Adipocyte (in vitro differentiated cells): ENCODE measurements at places on chromosomes 3 and 15.

DNA sequence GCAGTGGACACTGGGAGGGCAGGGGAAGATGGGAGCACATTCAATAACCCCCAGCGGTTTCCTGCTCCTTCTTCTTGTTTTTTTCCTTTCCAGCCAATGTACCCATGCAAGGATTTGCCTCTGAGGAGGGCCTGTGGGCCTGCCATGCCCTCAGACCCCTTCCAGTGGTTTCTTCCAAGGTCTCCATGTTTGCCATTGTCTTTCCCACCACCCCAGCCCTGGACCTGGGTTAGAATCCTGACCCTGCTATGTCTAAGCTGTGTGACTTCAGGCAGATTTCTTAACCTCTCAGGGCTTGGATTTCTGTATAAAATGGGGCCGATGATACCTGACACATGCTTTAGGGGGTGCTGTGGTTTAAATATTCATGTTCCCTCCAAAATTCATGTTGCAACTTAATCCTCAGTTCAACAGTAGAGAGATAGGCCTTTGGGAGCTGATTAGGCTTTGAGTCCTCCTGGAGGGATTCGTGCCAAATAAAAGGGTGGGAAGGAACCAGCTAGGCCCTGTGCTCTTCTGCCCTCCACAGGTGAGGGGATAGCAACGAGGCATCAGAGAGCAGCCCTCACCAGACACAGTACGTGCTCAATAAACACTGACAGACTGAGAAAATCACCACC, 46.3 kb upstream of the FLNB start:
- DNase-seq, result peak; percentile 45

DNA sequence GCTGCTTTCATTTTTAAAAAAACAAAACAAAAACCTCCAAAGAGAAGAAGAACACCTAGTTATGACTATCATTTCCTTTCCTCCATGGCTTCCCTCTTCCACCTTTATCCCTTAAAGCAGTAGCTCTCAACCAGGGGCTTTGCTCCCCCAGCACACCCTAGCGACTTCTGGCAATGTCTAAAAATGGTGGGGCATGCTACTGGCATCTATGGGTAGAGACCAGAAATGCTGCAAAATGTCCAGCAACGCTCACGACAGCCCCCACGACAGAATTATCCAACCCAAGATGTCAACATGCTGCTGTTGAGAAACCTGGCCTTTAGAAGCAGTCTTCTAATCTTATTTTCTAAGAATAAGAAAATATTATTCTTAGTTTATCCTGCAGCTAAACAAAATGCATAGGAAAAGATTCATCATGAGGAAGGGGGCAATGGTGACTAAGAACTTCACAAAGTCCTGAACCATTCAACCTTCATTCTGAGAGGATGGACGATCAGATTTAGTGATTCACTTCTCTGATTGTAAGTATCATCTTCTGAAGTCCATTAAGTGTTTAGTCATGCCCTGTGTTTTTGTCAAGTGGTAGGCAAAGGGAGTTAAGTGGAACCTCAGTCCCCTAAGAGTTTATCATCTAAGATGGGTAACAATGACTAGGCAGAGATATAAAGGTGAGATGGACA, 81.7 kb downstream of the CCNL1 start:
- DNase-seq, result no peak

DNA sequence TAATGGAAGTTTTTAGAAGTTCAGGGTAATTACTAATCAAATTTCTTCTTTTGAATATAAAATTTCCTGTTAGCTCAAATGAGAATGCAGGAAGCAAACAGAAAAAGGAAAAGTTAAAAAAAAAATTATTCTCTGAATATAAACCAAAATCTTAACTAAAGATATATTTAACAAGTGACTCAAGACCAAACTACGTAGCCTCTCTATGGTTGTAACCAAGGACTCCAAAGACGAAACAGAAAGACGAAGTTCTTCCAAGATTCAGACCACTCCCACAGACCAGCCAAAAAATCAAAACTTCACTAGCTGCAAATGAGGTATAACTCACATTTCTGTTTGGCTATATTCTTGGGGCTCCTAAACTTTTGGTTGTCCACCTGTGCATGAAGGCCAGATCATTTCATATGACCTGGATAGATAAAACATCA, 846.5 kb upstream of the ALCAM start:
- DNase-seq, result no peak

DNA sequence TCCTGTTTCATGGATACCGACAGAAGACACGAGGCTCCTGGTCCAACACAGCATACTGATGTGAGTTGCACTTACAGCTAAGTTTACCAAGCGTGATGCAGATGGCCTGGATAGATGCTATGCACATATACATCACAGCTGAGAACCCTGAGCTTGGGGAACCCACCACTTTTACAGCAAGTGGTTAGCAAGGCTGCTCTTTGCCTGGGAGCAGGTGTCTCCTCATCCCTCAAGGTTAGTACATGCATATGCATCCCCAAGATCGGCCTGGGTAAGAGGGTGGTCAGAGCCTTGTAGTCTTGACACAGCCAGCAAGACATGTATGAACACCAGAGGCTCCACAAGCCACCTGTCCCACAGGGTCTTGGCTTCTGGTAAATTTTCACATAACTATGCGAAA, 28.3 kb downstream of the LRRC2 start:
- DNase-seq, result no peak

- peak; percentile 15 for DNase-seq
These were observed 2.0 kb downstream of the CIB2 start for GRCh38 chr15:78129077-78129750.

DNA sequence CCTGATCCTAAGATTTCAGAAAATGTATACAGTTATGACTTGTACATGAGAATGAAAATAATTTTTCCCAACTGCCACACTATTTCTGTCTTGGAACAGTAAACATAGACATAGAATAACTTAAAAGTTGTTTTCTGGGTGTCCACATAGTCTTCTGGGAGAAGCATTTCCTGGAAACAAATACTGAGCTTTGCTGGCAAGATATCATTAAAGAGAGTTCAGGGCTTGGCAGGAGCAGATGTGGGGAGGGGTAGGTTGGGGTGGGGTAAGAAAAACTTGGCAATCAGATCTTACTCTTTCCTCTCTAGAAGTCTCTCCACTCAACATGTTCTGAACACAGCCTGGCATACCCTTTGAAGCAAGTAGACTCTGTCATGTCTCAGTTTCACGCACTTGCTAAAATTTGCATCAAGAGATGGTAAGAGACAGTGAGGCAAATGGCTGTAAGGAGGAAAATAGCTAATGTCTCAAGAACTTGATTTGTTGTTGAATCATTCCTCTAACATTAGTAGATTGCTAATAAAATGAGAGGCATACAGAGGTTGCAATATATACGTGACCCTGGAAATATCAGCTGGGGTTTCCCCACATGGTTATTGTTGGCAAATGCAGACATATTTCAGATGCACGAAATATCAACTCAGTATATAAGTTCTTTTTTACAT, 27.3 kb upstream of the ABI3BP start:
- peak; percentile 37 for DNase-seq

- no peak for DNase-seq
These were observed 25.1 kb downstream of the C3orf85 start for GRCh38 chr3:109161487-109162123.

- peak; percentile 45 for DNase-seq
These were observed 42.0 kb downstream of the SRP14 start for GRCh38 chr15:39997031-39997430.

DNA sequence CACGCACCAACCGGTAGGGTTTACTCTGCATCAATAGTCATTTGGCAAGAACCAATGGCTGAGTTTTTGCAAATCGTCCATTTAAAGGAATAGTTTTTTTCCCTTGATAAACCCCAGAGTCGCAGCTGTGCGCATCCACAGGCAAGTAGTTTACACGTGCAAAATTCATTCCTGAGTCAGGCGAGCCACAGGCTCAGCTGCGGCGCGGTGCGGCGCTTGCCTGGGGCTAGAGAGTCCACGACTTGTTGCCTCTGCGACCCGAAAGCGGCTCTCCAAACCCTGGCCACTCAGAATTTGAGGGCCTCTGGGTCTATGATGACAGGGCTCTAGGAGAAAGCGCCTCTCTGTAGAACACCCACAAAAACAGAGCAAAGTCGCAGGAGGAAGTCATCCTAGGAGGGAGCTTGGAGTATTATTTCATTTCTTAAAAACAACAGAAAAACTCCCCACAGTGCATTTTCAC, 36.7 kb downstream of the ZIC4 start:
- no peak for DNase-seq

- DNase-seq, result no peak
These were observed 976 bp upstream of the NUP210 start for GRCh38 chr3:13420831-13421765.

- DNase-seq, result no peak
These were observed 194.2 kb downstream of the PLCL2 start for GRCh38 chr3:17078926-17079465.

GRCh38 chr3:72102112-72102616, 317.2 kb upstream of the PROK2 start:
- no peak for DNase-seq

GRCh38 chr3:66403323-66403990, 97.4 kb downstream of the LRIG1 start:
- DNase-seq, result no peak

GRCh38 chr3:176916777-176917176, 280.5 kb downstream of the TBL1XR1 start:
- no peak for DNase-seq

- DNase-seq, result no peak
These were observed 51.6 kb downstream of the LINGO1 start for GRCh38 chr15:77580996-77581682.

DNA sequence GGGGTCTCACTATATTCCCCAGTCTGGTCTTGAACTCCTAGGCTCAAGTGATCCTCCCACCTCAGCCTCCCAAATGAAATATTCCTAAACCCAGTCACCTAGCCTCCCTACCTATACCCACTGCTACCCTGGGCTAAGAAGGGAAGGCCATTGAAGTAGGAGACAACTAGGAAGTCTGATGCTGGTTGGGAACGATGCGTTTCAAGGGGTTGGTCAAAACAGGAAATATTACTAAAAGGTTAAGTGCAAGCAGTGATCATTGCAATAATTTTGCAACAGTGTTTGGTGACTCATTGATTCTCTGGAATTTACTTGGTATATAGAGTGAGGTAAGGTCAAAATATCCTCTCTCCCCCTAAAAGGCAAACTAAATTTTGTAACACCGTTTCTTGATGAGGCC, 4.6 kb upstream of the UQCRC1 start:
- DNase-seq, result peak; percentile 78

GRCh38 chr15:31178705-31179104, 77.2 kb upstream of the TRPM1 start:
- DNase-seq, result no peak
